ENCODE measurements at places on chromosomes 6 and 20. TPM values are rescaled to one million over a fixed set of nuclear protein-coding genes. Genes with fewer than 3 reads are reported as not detected.

DNA sequence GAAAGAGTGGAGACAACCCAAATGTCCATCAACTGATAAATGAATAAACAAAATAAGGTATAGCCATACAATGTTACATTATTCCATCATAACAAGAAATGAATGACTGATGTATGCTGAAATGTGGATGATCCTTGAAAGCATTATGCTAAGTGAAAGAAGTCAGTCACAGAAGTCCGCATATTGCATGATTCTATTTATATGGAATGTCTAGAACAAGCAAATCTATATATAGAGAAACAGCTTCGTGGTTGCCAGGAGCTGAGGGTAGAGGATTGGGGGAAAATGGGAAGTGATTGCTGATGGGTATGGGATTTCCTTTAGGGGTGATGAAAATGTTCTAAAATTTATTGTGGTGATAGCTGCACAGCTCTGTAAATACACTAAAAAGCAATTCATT is 196.8 kb downstream of the ATXN1 start:
- no peak for DNase-seq

- DNase-seq, result no peak
Observed at GRCh38 chr6:116010790-116011401, 49.8 kb downstream of the FRK start.

The C6orf15 gene
- not detected for total RNA-seq

The MDFI gene
- 21.7 TPM for total RNA-seq

The PPP1R14C gene
- 0.26 TPM for total RNA-seq

DNA sequence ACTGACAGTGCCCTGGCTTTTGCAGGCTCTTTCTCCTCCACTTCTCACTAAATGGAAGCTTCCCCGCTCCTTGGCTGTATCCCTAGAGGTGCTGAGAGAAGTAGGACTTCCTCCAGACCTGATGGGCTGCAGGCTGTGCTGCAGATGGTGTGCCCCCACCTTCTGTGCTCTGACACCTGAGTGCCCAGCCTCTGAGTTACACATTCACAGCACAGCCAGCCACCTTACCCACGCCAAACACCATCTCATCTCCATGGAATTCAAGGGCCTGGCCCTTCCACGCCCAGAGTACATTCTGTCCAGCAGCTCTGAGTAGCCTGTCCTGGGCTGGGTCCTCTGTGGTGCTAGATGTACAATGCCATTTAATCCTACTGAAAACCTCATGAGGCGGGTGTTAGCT is 5.3 kb downstream of the SFTA2 start:
- DNase-seq, result no peak

GRCh38 chr6:161256407-161256806 is 17.5 kb downstream of the AGPAT4 start:
- no peak for DNase-seq

DNA sequence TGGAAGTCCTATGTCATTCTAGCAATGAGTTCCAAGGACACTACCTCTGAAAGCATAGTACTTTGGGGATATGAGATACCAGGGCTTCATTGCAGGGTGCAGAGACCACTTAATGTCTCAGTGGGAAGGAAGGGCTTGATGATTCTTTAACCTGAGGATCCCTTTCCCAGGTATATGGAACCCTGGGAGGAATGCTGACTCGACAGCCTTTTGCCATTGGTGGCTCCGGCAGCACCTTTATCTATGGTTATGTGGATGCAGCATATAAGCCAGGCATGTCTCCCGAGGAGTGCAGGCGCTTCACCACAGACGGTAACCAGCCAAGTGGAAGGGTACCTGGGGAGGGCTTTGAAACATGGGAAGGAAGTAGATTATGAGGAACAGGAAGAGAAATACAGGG is 4.2 kb downstream of the PSMB9 start:
- DNase-seq, result no peak

DNA sequence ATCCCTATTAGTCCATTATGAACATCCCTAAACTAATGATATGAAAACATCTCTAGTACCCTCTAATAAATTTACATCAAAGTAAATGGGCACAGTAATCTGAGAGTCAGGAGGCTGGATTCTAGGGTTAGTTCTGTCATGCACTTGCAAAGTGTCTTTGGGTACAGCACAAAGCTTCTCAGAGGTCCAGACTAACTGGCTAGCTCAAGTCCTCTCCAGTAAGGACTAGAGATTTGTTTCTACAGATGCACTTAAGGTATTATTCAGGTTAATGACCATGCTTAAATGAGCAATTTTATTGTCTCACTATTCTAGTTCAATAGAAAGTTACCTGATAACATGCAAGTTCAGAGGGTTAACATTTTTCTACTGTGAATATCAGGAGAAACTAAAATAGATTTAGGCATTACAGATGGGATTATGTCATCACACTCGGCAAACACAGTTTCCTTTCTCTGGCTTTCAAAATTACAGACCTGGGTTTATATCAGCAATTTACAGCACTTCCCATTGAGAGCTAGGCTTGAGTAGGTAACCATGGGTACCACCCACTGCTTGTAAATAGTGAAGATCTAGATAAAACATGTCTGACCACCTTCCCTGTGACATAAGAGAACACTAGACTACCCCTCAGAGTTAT is 402.9 kb upstream of the RUNX2 start:
- DNase-seq, result no peak

GRCh38 chr6:155830531-155830930 is 374.9 kb upstream of the NOX3 start:
- no peak for DNase-seq

The DPPA5 gene
- total RNA-seq, result not detected

DNA sequence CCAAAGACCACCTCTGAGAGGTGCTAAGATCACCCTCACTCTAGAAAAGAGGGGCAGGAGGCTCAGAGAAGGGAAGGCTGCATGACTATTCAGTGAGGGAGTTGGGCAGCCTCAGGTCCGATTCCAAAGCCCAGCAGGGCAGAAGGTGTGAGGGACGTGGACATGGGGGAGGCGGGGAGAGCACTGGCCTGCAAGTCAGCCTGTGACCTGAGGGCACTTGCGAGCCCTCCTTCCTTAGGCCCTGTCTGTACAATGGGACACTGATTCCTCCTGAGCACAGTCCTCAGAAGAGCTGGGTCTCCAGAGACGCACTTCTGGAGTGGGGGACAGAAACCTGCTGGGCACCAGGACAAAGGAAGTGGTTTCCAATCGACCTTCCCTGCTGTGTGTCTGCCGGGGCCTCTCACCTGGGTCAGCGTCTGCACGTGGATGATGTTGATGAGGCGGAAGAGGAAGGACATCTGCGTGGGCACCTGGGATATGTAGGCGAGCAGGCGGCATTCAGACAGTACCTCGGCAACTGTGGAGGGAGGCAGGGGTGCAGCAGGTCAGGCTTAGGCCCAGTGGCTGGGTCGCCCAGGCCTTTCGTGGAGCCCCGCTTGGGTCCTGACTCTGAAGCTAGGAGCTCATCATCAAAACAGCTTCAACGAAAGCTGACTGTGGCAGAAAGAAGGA is 48.5 kb downstream of the MYH7B start:
- no peak for DNase-seq

- DNase-seq, result no peak
Observed at GRCh38 chr20:57633945-57634491, 13.8 kb upstream of the ZBP1 start.

The TINAG gene
- total RNA-seq, result not detected

- no peak for DNase-seq
Observed at GRCh38 chr6:168183613-168183970, 104.6 kb upstream of the FRMD1 start.

DNA sequence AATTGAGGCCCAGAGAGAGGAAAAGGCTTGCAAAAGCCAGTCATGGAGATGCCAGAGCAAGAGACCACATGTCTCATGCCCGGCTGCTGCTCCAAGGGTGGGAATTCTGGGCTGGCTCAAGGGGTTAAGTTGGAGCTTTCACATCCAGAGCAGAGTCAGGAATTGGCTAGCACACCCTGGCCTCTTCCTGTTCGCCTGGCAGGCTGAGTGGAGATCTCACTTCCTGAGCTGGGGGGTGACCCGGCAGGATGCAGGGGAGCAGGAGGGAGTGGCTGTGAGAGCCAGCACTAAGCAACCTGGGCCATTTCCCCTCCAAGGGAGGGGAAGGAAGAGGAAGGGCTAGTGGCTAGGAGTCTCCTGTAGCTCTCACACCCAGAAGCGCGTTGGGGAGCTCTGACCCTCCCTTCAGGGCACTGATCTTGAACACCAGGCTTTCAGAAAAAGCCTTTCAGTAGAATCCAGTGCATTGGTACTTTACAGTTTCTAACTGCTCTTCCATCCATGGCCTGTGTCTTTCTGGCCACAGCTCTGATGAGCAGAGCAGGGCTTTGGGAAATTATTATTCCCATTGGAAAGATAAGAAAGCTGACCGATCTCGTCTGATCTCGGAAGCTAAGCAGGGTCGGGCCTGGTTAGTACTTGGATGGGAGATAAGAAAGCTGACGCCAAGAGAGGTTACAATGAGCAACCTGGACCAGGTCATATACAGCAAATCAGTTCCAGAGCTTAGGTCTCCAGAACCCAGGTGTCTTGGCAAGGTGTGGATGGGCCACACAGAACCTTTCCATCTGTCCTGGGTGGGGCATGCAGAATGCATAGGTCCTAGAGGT is 2.2 kb upstream of the CCM2L start:
- DNase-seq, result no peak

GRCh38 chr20:5374171-5374570 is 57.4 kb upstream of the PROKR2 start:
- no peak for DNase-seq

The IRF4 gene
- total RNA-seq, result 6.3 TPM

The PRKN gene
- 10.1 TPM for total RNA-seq

DNA sequence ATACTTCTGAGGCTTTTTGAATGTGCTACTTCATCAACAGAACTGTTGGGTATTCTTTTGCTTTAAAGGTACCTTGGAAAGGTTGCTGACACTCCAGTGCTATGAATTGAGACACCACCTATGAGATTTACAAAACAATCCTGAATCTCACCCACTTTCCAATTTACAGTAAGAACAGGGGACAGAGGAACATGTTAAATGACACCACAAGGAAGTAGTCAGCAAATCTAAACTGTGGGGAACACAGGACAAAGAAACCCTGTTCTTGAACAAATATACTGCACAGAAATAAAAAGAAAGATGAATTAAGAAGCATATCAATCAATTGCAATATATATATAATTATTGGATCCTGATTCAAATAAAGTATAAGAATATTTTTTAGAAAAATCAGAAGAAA is 216.7 kb upstream of the ARID1B start:
- no peak for DNase-seq

DNA sequence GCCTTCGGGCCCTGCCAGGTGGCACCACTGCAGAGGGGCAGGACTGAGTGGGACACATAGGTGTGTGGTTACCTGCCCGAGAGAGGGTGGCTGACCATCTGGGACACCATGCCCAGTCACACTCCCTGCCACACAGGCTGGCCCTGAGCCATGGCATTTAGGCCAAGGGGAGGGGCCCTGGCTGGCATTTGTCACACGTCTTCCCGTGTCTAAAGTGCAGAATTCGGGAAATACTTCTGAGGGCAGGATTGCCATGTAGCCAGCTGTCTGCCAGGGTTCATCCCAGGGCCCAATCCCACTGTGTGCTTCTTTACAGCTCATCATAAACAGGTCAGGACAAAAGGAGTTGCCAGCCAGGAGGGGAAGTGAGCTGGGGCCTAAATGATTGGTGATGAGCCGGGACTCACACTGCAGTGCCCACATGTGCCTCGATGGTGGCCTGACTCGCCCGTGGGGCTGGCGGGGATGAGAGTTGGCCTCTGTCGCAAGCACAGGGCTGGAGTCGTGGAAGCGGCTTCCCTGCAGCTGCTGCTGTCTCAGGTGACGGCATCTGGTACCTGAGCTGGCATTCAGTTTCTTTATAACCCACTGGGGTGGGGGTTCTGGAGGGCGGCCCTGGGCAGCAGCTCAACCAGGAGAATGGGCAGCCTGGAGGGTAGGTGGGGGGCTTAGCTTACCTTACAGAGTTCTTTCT is 5.9 kb upstream of the UNC93A start:
- peak; percentile 73 for DNase-seq

DNA sequence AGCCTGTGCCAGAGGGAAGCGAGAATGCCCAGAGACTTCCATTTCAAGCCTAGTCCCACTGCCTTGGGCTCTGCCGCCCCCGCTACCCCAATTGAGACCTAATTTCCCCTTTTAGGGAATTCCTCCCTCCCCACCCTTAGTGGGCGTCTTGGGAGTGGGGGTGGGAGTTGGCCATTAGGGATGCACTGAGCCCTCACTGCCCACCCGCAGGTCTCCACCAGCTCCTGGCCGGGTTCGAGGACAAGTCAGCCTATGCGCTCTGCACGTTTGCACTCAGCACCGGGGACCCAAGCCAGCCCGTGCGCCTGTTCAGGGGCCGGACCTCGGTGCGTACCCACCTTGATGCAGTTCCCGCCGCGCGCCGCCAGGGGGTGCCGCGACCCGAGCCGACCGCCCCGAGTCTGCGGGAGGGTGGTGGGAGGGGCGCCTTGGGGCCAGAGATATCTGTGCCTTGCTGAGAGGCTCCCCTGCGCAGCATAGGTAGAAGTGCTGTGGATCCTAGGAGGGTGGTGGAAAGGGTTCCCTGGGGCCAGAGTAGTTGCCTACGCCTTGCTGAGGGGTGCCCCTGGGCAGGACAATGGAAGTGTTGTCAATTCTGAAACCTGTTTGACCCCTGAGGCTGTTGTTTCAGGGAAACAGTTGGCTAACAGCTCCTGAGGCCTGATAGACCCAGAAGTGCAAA is 9.2 kb downstream of the ITPA start:
- peak; percentile 94 for DNase-seq

The SYCP2L gene
- 0.93 TPM for total RNA-seq

DNA sequence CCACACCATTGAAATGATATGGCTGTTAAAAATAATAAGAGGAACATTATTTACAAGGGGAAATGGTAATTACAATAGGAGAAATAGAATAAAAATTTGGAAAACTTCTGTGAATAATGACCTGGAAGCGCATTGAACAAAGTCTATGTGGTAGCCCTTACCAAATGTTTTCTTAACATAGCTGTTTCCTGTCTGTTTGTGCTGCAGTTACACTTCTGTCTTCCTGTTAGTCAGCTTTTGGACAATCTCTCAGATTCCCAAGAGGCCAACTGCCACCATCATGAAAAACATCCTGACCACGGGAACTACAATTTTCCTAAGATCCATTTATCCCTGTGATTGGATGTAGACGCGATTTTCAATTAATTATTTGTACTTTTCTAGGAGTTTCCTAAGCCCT is 754.4 kb upstream of the MARCKS start:
- no peak for DNase-seq

The ANKRD66 gene
- not detected for total RNA-seq

- DNase-seq, result no peak
Observed at GRCh38 chr6:166809721-166810120, 146.6 kb downstream of the RNASET2 start.

GRCh38 chr6:158311626-158312025 is 639 bp upstream of the TULP4 start:
- DNase-seq, result no peak

GRCh38 chr6:28969129-28969528 is 36.0 kb downstream of the ZNF311 start:
- DNase-seq, result no peak

- no peak for DNase-seq
Observed at GRCh38 chr20:19737025-19737424, 21.0 kb upstream of the RIN2 start.

GRCh38 chr20:1368448-1369199 is 24.2 kb downstream of the FKBP1A start:
- no peak for DNase-seq

- DNase-seq, result no peak
Observed at GRCh38 chr6:1605004-1605892, 4.5 kb upstream of the FOXC1 start.

GRCh38 chr20:9488063-9488462 is 26.3 kb upstream of the LAMP5 start:
- DNase-seq, result no peak

GRCh38 chr20:53707371-53708055 is 113.9 kb upstream of the ZNF217 start:
- DNase-seq, result no peak
